ENCODE measurements at places on chromosomes 5 and 9.
A peak's percentile ranks its signal among the peaks of the same experiment; 100 is the strongest.

- DNase-seq = no peak
These were observed 7.8 kb downstream of the ECSCR start for GRCh38 chr5:139454568-139455290.

DNA sequence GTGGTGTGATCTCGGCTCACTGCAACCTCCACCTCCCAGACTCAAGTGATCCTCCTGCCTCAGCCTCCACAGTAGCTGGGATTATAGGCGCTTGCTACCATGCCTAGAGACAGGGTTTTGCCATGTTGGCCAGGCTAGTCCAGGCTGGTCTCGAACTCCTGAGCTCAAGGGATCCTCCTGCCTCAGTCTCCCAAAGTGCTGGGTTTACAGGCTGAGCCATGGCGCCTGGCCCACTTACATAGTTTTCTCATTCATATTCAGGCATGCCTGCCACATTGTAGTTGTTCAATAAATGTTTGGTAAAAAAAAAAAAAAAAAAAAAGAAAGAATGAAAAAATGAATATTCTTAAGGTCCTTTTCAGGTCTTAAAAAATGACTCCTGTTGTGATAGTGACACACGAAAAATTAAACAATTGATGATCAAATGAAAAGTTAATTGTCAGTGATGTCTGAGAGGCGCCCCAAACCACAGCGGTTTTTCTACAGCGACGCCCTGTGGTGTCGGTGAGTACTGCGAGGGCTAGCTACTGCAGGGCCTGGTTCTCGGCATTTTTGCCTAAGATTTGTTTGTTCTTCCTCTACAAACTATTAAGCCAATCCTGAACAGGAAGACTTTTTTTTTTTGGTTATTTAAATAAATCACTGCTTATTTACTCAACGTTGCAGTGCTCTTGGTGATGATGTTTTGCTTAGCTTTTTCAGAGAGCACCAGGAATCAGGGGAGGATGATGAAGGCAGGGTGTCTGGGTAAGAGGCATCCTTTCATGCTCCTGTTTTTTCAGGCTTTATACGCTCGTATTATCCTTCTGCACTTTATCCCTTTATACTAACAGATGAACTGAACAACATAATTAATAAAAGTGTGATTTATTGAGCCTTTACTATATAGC is 67.0 kb upstream of the DPYSL3 start:
- DNase-seq = peak; percentile 10

DNA sequence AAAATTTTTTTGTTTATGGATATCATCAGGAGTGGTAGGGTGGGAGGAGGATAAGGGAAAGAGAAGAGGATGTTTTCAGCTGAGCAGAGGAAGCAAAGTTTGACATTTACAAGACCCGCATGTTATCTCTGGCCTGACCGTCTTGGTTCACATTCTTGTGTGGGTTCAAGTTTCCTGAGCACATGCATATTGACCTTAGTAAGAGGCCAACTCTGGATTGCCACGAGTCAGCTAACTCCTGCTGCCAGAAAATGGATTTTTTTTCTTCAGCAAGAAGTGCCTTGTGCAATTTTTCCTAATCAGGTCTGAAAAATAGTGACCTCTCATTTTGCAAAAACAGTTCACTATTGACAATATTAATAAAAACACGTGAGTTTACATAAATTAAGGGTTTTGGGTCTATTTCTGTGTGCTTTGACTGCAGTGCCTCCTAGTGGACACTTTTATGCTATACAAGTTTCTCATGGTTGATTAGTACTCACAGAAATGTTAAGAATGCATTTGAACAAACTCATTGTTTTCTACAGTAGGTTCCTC is 27.1 kb upstream of the BASP1 start:
- no peak for DNase-seq

- peak; percentile 24 for DNase-seq
These were observed 371 bp upstream of the PITX1 start for GRCh38 chr5:135034236-135034962.

GRCh38 chr9:121836366-121836885 is 185.0 kb downstream of the DAB2IP start:
- DNase-seq = no peak

- peak; percentile 23 for DNase-seq
These were observed 47.3 kb upstream of the PHYKPL start for GRCh38 chr5:178279723-178280438.

- no peak for DNase-seq
These were observed 5.4 kb upstream of the GLT6D1 start for GRCh38 chr9:135644631-135645218.

DNA sequence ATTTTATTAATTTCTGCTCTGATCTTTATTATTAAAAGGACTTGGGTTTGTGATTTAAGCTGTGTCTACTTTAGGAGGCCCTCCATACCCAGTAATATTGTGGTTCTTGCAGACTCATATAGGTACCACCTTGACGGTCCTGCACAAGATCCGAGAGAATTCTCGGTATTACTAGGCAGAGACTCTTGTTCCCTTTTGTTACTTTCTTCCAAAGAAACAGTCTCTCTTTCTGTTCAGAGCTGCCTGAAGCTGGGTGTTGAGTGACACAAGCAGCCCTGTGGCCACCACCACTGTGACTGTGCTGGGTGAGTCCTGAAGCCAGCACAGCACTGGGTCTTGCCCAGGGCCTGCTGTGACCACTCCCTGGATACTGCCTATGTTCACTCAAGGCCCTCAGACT is 666.6 kb downstream of the SEMA5A start:
- DNase-seq = no peak

GRCh38 chr5:104452550-104452949 is 890.0 kb upstream of the NUDT12 start:
- no peak for DNase-seq

- no peak for DNase-seq
These were observed 16.0 kb upstream of the JADE2 start for GRCh38 chr5:134509308-134510040.

GRCh38 chr9:35295369-35296036 is 133.7 kb downstream of the UNC13B start:
- no peak for DNase-seq

GRCh38 chr5:122173474-122174415 is 44.4 kb downstream of the ZNF474 start:
- no peak for DNase-seq

GRCh38 chr5:164012371-164012770 is 507.0 kb downstream of the MAT2B start:
- DNase-seq = no peak

DNA sequence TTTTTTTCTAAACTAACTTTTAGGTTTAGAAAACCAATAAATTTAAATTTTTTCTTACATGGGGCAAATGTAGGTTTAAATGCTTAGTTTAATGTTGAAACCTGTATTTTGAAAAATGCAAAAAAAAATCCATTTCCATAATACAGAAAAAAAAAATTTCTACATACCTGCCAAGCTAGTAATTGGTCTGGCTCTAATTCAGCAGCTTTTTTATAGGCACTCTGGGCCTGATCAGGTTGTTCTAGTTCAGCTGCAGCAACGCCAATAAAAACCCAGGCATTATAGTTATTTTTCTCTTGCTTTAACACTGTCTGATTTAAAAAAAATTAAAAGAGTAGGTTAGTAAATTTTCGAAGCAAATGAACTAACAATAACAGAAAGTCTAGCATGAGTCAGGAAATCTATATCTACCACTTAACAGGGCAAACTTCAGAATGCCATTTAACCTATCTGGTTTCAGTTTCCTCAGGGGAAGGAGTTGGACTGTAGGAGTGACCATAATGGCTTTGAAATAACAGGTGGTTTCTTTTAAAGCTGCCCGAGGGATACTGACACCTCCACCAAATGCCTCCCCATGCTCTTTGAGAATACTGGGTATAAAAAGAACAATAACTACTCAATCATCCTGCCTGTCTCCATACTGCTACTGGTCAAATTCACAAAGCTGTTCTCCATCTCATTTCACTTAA is 11.6 kb downstream of the SKIC3 start:
- DNase-seq = peak; percentile 4

- DNase-seq = no peak
These were observed 49.8 kb downstream of the PIK3R1 start for GRCh38 chr5:68265347-68265746.

GRCh38 chr5:58357121-58357520 is 102.8 kb downstream of the PLK2 start:
- no peak for DNase-seq

DNA sequence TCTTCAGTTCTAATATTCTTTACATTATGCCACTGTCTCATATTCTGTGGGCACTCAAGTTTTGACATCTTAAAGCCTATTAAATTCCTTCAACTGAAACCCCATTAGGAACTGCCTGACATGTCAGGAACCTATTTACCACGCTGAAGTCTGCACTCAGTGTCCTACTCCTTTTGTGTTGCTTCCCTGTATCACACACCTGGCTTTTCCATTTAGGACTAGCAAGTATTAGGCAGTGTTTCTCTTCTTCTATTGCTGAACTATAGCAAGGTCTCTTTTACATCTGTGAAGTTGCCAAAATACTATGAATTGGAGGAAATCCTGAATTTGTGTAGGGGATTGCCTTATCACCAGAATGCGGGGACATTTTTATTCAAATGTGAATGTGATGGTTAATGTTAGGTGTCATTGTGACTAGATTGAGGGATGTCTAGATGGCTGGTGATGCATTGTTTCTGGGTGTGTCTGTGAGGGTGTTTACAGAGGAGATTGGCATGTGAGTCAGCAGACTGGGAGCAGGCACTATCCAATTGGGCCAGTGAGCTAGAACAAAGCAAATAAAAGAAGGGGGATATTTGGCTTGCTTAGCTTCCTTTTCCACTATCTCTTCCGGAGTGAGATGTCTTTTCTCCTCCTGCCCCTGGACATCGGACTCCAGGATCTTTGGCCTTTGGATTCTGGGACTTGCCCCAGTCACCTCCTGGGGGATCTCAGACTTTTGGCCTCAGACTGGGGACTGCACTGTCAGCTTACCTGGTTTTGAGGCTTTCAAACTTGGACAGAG is 21.2 kb upstream of the VCAN start:
- no peak for DNase-seq

DNA sequence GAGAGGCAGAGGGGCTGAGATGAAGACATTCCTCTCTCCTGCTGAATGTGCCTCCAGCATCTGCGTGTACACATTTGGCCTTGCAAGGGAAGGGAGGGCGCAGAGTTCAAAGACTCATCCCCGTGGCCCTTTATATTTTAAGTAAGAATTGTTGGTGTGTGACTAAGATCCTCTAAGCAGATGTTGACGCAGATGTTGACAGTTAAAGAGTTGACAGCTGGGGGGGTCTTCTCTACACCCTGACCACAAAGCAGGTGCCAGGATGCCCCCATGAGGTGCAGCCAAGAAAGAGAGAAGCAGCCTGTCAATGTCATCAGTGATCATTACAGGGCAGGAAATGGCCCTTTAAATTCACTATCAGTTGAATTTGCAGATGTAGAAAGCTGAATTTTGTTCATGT is 262.9 kb downstream of the IRX1 start:
- no peak for DNase-seq

DNA sequence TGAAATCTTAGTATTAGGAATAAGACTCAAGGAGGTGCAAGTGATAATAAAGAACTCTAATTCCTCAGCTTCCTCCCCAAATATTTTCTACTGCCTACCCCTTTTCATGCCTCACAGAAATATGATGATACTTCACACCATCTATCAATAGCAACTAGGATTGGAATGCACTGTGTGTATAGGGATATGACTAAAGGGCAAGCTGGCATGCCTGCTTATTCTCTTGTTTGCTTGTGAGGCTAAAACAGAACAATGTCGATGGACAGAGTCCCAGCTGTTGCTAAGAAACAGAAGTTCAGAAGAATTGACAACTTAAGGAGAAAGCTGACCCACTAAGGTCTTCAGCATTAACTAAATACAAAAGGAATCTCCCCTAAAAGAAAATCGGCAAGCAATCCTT is 9.7 kb upstream of the CHD1 start:
- no peak for DNase-seq

DNA sequence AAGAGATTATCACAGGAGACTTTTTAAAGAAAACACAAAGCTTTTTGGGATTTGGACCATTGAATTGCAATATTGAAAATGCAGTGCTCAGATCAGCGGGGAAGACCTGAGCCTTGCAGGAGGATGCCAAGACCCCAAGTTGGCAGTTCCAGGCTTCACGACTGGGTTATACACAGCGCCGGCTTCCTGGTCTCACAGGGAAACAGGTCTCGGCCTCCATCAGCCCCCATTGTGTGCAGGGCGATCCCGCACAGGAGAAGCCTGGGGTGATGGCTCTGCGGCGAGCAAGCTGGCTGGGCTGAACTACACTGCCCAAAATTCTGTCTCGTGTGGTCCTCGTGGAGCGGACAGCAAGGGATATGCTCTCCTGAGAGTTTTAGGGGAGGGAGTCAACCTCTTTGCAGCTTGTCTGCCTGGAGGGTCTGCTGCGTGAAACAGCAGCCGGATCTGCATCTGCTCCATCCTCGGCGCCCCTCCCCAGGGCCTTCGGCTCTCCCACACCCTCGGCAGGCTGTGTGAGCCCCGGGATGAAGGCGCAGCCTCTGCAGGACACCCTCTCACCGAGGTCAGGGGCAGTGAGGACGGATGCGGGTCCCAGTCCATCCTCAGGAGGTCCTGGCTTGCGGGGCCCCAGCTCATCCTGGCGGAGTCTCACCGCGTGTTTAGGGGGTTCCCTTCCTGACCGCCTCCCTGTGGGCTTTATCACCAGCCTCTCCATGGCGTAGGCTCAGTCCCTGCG is 60.6 kb downstream of the NSUN2 start:
- no peak for DNase-seq

DNA sequence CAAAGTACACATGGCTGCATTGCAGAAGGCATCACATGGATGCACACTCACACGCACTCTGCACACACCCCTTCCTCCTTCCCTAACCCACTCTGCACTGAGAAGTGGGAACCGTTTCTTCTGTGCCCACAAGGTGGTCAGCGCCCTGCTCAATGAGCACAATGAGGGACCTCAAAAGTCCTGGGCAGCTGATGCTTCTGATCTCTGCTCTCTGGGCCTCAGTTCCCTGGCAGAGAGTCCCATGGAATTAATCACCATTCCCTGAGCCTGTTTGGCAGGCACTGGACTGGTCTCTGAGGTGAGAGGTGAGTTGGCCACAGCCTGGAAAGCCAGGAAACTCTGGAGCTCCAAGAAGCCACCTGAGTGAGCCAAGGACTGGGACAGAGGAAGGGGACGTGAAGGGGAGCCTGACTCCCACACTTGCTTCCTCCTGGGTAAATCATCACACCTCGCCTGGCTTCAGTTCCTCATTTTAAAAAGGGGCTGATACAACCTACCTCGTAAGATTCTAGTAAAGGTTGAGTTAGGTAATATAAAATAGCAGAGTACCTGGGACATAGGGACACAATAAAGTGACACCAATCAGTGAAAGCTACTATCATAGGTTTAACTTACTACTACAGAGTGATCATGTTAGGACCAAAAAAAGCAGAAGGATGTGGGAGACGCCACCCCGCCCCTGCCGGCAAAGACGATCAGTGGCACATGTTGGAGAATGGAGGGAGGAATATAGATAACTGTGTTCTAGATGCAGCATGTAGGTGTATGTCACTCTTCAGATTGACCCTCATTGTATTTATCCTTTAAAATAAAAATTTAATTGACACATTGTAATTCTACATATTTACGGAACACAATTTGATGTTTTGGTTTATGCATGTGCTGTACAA is 21.1 kb upstream of the IGFBPL1 start:
- no peak for DNase-seq

DNA sequence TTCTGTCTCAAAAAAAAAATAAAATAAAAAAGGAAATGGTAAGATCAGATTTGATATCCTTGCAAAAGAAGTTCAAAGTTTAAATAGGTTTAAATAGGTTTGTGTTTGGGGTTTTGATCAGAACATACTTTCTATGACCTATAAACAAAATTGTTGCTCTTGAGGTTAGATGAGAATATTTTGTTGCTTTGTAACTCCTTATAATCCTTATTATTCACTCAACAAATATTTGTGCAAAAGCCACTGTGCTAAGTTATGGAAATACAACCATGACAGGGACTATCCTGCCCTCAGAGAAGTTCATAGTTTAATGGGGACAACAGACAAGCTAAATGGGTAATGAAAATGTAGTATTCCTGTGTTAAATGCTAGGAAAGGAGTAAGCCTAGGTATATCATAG is 71.5 kb downstream of the INVS start:
- no peak for DNase-seq
